ENCODE measurements at places on chromosomes 7 and 10.

- no peak for DNase-seq
Measured at GRCh38 chr7:121837462-121837861, 35.5 kb upstream of the PTPRZ1 start.

DNA sequence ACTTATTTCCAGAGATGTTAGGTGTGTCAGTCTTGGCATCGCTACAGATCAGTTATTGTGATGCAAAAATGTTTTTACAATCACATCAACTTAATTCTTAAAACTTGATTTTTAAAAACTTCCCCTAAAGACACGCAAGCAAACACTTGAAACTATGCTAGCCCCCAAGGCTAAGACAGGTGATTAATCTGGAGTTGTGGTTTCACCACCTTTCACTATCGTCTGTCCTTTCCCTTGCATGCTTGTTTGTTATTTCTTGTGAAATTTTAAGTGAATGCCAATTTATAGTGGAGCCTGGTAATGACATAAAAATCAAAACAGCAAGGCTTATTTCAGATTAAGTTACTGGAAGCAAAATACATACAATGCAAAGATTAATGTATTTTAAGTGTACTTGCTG is 70.4 kb downstream of the SLC35B4 start:
- DNase-seq: no peak

- DNase-seq: no peak
Measured at GRCh38 chr10:133044401-133044811, 43.3 kb upstream of the ADGRA1 start.

GRCh38 chr7:32533276-32534029 is 38.2 kb downstream of the AVL9 start:
- DNase-seq: no peak

DNA sequence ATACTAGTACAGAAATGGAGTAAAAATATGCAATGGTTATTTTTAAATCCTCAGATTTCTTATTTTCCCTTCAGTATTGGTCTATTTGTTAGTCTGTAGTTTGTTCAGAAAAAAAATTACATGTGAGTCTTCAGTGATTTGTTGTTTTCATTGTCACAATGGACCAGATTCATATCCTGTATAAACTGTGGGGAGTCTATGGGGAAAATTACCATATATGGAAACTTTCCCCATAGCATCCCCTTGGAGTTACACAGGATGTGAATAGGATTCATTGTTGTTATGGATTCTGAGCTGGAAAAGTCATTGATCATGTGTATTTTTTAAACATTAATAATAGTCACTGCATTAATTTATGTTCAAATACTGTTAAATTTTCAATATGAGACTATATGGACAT is 72.6 kb downstream of the ST7 start:
- no peak for DNase-seq

DNA sequence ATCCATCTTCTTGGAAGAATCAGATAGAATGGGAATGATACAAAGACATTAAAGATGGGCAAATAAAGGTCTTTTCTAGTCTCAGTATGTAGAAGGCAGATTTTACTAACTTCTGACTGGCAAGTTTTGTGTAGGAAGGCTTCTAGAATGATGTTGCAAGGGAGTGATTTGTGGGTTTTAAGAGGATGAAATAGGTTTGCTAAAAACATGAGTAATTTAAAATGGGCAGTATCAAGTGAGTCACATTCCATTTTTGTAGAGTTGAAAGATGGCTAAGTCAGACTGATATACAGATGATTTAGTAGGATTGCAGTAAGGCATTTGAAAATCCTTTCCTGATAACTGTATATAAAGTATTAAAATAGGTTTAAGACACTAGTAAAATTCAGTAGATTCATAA is 777.4 kb downstream of the SORCS1 start:
- no peak for DNase-seq

- DNase-seq: no peak
Measured at GRCh38 chr10:97184971-97185325, 811 bp downstream of the SLIT1 start.

- no peak for DNase-seq
Measured at GRCh38 chr7:18958627-18959026, 158.8 kb downstream of the TWIST1 start.

DNA sequence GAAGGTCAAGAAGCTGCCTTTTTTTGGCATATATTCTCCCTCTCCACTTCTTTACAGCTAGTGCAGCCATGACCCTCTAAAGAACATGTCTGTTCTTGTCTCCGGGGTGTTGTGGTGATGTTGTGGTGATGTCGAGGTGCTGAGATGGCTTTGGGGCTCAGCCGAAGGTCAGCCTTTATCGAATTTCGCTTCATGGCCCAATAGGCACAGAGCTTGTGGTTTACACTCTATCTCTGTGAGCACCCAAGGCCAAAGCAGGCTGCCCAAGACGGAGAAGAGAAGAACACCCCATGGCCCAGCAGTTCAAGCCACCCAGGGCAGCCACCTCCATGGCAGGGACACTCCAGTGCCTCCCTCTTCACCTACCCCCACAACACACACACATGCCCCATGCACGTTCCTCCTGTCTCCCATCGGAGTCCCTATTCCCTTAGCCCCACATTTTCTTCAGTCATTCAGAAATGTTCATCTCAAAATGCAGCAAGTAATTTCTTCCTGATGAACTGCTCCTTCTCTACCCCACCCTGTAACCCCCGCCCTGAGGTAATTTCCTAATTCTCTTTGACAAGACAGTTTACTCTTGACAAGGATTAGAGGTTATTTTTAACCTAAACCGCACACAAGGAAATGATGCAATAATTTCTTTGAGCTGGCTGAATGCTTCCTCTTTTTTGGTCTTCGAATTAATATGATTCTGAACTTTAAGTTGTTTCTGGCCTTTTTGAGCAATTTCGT is 18.6 kb upstream of the ADRB1 start:
- DNase-seq: no peak

GRCh38 chr10:110115784-110116520 is 91.5 kb upstream of the MXI1 start:
- DNase-seq: no peak

GRCh38 chr10:110074758-110075671 is 67.2 kb downstream of the ADD3 start:
- DNase-seq: no peak

DNA sequence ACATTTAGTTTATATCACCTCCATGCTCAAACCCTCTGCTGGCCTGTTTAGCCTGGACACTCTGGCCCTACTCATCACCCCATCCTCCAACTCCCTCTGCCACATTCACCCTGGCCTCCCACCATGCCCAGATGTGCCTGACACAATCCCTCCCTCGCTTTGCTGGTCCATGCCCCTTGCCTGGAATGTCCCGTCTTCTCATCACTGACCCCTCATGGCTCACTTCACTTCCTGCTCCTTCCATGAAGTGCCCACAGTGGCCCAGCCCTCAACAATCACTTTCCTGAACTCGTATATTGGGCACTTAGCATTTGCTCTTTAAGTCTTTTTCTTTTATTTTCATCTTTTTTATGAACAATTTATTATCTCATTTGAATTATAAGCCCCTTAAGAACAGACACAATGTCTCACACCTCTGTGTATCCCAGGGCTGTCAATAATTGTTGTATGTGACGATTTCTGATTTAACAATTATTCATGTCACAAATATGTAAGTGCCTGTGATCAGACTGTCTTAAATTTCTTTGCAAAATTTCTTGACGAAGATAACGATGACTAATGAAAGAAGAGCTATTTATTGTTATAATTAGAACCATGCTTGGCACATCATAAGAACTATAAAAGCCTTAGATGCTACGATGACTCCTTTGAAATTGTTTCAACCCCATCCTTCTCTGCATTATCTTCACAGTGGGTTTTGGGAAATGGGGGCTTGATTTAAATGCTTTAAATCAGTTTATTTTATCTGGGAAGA is 209.9 kb upstream of the YAE1 start:
- no peak for DNase-seq

DNA sequence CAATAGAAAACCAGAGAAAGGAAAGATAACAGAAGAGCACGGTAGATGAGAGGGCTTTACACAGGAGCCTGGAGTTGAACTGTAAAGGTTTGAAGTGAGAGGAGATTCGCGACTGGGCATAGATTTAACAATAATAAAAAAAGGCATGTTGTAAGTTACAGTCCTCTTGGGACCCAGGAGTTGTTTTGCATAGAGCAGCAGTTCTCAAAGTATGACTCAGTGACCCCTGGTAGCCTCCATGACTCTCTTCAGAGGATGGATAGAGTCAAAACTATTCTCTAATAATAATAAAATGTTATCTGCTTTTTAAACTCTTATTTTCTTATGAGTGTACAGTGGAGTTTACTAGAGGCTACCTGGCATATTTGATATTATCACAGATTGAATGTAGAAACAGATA is 262.3 kb downstream of the SORCS3 start:
- DNase-seq: no peak

DNA sequence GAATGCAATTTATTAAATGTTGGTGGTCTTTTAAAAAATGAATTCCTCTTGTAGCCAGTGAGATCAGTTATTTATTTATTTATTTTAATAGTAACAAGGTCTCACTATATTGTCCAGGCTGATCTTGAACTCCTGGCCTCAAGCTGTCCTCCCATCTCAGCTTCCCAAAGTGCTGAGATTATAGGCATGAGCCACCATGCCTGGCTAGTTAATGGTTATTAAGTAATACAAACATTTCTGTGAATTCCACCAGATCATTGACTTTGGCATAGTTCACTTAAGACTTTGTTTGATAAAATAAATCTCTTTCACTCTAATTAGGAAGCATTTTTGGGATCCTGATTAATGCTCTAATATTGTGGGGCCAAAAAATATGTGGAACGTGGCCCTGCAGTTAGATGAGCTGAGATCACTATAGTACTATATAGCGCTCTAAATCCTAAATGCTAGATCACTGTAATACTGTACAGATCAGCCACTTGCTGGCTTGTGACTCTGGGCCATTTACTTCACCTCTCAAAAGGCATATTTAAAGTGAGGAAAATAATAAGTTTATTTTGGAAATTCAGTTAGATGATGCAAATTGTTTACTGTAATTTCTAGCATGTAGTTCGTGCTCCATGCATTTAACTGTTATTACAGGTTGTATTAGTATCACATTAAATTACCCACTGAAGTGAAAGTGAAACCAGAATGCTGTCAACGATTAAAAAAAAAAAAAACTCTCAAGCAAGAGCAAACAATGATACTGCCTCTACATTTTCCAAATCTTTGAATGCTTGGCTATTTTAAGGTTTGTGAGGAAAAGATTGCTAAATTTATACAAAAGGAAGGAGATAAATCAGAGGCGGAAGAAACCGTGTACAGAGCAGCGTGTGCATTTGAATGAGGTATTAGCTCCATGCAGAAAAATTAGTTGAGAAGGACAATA is 15.9 kb upstream of the FAS start:
- no peak for DNase-seq

- DNase-seq: no peak
Measured at GRCh38 chr7:76054123-76055120, 6.5 kb downstream of the MDH2 start.
